ENCODE measurements at places on chromosomes 2 and 18.

DNA sequence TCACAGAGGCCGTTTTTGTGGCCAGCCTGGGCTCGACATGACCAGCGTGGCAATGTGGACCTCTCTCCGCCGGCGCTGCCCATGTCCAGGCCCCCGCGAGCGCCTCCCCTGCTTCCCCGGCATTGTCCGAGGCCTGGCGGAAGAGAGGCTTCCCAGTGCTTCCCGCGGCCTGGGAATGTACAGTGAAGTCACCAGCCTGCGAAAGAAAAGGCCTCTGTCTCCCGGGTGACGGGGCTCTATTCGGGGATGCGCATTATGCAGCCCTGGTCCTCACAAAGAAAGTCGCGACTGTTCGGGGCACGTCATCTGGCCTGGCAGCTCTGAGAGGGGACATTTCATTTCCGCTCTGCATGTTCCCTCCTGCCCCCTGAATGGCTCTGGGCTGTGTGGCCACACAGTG is 109.2 kb upstream of the AGAP1 start:
- DNase-seq, result no peak

DNA sequence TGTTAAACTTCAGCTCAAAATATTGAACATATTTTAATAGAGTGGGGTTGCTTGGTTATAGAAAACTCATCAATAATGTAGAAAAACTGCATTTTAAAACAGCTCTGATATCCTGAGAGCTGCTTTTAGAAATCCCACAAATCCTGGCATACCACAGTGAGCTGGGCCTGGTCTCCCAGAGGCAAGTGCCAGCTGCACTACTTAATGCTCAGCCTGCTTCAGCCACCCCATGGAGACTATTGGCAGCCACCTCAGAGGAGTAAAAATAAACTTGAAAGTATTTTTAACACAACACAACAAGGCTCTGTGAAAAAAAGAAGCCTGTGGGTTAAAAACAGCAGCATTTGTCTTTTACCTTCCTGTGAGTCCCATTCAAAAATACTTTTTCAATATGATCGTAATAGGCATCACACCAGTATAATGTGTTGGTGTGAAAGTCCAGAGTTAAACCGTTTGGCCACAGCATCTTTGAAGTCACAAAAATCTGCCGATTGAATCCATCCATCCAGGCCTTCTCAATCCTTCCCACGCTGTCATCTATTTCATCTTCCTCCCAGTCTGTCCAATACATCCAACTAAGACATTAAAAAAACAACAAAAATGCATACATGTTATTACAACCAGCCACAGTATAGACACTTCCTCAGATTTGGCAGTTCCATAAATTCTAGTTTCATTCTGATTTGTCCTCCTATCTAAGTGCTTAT is 1115.3 kb downstream of the LRP1B start:
- no peak for DNase-seq

GRCh38 chr2:183010112-183010511 is 28.1 kb downstream of the NCKAP1 start:
- DNase-seq, result no peak

- DNase-seq, result no peak
These were observed 192.1 kb downstream of the MBD2 start for GRCh38 chr18:54032412-54032811.

- DNase-seq, result no peak
These were observed 380.6 kb upstream of the UBE2E3 start for GRCh38 chr2:180599804-180600203.

DNA sequence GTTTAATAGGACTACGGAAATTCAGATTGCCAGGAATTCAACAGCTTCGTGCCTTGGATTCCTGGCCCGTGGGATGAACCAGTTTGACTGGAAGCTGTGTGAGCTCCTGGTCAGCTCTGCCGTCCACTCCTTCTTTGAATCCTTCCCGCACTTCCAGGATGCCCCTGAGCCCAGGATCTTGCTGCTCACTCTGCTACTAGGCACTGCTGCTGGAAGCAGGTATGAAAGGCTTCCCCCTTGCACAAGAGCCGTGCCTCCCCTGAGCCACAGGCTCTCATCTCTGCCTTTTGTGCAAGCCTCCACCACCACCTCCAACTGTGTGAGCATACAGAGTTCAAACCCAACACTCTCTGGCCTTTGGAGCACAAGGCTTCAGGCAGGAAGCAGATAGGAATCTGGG is 34.9 kb downstream of the EN1 start:
- DNase-seq, result no peak

DNA sequence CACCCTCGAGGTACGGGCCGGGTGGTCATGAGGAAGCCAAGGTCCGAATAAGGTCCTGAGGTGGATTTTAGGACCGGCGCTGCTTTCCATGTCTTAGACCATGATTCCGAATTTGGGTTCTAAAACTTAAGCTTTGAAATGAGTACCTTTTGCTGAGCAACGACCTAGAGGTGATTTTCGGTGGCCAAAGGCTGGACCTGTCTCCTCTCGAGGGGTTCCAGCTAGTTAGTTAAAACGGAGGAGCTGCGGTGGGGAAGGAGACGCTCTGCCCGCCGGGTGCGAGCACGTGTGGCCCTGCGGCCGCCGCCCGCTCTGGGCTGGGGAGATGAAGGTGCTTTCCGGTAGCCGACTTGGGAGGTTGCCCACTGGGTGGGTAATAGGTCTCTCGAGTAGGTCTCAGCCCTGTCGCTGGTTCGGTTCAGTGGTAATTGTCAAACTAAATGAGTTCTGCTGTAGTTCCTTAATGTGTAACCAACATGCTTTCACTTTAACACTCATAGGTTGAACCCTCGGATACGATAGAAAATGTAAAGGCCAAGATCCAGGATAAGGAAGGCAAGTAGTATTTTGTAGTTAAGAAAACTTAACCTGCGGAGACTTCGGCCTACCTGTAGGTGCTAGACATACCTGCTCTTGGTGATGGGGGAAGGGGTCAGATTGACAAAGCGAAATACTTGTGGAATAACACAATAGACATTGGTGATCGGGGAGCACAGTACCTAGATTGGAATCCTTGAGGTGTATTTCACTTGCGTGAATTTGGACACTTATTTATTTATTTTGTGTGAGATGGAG is 572 bp downstream of the RPS27A start:
- no peak for DNase-seq

DNA sequence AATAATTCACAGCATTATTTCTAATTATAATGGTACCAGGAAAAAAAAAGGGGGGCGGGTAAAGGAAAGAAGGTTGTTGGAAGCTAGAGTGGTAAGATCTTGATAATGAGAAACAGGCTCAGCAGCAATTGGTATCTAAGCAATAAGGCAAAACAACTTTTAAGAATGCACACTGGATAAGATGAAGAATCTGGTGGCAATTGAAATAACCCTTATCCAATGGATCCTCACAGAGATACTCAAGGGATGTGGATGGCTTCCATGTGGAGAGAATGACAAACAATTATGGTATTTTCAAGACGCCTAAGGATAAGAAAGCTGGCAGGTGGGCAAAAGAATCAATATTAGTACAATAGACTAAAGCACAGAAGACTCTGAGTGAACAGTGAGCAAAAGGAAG is 153.6 kb downstream of the UPP2 start:
- DNase-seq, result no peak

GRCh38 chr2:147094077-147094476 is 750.8 kb upstream of the ACVR2A start:
- no peak for DNase-seq

DNA sequence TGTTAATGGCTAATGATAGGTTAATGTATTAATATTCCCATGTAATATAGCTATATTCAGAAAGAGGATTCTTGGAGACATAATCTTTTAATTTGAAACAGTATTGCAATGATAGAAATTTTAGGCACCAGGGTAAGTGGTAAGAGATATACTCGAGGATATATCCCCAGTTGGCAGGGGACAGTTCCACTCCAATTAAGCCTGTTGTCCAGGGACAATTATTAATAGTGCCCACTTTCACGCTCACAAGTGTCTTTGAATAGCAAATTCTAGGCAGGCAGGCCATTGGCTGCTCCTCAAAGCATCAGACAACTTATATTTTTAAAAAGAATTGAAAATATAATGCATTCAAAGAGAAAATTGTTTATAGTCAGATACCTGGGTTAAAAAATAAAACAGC is 190.7 kb downstream of the PDE11A start:
- no peak for DNase-seq

DNA sequence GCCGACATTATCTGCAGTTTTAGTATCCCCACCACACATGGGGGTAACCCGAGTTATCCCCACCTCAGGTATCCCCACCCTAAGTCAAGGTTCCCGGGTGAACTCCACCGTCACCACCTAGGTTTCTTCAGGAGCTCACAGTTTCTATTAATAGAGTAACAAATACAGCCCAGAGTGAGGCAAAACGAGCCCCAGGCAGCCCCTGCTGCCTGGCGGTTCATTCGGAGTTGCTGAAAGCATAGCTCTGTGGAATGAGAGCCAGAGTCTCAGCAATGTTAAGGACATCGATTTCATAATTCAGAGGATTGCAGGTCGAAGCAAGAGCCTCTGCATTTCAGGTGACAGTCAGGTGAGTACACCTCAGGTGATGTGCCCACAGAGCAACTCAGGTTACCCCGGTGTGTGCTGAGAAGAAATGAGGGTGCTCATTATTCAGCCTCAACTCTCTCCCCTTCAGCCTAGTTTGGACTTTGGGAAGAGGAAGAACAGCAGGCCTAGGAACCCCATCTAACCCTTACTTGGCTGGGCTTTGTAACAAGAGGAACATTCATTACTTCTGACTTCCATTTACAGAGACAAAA is 10.7 kb downstream of the SATB2 start:
- no peak for DNase-seq

- DNase-seq, result no peak
These were observed 3.9 kb upstream of the RPL31 start for GRCh38 chr2:100998235-100998573.

- DNase-seq, result no peak
These were observed 45.2 kb upstream of the PGAP1 start for GRCh38 chr2:196971574-196972279.

- no peak for DNase-seq
These were observed 94.2 kb upstream of the DLX2 start for GRCh38 chr2:172196768-172197431.

DNA sequence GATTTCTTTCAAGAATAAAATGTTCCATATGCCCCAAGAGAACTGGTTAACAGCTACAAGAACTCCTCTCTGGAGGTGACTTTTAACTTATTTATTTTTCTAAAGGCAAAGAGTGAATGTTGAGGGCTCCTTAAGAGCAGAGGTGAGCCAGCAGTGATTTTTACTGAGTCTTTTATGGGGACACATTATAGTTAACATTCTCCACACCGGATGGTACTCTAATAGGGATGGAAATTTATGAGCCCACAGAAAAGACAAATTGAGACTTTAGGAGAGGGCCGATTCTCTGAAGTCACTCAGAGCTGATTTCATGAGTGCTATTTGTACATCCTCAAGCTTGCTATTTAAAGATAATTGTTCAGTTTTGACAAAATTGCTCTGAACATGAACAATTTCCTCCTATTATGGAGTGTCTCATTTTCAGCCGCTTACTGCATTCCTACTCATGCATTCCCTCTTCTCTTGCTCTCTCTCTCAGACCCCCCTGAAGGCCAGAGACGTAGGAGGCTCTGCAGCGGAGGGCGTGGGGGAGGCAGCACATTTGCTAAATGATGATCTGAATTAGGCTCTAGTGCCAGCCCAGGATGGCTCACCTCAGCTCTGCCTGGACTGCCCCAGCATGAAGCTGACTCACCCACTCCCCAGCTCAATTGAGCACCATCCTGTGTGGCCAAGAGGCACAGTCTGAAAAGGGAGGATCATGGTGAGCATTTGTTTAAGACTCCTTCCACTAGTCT is 5.9 kb upstream of the RPL37A start:
- DNase-seq, result no peak

DNA sequence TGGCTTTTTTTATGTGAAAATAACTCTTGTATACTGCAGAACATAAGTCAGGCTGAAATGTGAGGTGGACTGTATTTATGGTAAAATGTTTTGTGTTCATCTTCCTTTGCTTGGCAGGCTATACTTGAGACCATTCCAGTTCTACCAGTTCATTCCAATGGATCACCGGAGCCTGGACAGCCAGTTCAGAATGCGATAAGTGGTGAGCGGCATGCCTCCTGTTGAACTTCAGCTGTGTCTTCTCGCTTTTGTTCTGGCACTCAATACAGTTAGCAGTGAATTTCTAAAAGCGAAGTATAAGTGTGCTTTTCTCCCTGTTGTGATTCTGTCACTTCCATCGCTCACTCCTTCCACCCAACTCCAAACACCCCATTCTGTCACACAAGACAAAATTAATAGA is 138.5 kb downstream of the ARHGAP28 start:
- DNase-seq, result no peak

DNA sequence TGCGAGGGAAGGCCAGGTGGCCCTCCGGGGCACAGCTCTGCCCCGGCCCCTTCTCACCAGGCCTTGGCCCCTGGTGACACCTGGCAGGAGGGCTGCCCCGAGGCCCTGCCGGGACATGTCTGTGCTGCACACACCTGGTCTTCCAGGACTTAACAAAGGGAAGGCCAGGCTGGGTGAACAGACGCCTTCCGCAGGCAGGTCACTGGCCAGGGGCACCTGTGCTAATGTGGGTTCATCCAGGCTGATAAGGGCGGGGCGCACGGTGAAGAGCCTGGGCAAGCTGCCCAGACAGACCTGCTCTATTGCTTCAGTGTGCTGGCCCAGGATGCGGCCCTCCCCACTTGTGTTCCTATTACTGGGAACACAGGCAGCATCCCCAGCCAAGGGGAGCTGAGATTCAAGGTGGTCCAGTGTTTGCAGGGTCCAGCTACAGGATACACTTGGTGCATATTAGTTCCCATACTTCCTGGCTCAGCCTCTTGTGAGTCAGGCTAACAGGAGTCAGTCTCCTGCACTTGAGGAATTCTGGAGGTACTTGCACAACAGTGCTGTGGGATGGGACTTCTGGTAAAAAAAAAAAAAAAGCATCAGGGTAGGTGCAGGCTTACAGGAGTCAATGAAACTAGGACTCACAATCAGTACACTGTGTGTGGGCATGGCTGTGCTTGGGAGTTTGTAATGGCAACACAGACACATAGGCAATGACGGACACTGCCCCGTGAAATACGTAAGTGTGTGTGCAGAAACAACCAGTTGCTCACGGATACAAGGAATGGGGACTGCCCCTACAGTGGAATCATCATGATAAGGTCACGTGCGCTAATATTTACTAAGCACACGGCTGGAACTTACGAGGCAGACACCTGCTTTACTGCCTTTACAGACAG is 261.4 kb downstream of the TWIST2 start:
- DNase-seq, result peak; percentile 16

DNA sequence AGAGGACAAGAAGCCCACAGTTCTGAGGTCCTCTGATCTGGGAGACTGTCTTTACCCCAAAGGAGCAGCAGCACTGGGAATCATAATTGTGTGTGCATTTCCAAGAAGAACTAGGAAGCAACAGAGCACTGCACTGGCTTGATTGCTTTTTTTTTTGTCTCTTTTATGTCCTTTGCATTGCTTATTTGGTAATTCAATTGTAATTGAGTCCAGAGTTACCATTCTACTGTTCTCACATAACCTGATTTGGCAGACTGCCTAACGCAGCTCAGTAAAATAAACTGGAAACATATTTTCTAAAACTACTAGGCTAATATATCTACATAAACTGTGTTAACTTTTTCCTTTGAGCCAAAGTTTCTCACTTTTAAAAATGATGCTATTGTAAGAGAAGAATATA is 190.3 kb upstream of the SLC8A1 start:
- no peak for DNase-seq

GRCh38 chr2:71831193-71831577 is 316.5 kb downstream of the CYP26B1 start:
- DNase-seq, result no peak

Data from NCI-H1092 treated with DMSO at 0.1 percent for 48 hours (cell line).